ENCODE measurements at places on chromosomes 2 and 18.

DNA sequence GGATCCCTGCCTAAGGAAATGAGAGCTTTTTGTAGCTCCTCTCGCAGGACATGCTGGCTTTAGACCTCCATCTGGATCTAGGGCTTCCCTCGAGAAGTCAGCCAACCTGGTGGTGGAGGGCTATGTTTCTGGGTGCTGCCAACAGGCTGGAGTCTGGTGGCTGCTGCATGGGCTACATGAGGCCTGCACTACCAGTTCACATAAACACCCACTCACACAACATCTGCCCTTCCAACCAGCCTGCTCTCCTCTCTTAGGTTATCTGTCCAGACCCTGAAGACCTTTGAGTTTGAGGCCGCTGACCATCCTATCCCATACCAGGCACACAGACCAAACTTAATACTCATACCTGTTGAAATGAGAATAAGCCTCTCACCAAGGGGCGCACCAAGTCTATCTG is 51.4 kb upstream of the SMAD2 start:
- no peak for DNase-seq

DNA sequence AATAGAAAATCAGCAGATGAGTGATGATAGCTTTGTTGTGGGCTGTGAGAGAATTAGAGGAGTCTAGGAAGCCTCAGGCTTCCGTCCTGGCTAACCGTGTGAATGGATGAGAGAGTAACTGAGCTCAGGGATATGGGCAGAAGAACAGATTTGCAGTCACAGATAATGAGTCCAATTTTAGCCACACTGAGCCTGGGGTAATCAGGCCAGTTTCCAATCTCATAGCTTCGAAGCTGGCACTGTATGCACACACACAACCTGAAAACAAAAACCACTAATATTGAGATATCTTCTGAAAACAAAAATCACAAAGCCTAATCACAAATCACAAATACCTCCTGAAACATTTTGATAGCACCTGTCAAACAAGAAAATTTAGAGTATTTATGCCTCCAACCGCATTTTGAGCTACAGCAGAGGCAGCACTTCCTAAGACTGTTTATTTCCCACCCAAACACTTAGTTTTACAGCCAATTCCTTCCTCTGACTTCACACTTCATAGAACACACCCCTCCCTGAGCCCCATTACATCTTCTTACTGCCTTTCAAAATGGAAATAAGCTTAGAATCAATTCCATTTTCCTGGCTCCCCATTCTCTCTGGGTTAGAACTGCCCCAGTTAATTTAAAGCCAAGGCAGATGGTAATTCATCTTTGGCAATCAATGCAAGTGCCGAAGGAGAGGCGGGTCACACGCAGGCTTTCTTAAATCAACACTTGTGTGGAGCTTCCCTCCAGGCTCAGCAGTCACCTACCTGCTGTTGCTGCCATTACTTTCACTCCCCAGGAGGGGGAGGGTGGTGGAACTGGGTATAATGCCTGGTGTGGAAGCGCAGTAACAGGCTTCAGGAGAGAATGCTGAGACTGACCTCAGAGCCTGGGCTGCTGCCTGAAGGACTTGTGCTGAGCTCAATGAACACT is 18.9 kb downstream of the TTR start:
- no peak for DNase-seq

DNA sequence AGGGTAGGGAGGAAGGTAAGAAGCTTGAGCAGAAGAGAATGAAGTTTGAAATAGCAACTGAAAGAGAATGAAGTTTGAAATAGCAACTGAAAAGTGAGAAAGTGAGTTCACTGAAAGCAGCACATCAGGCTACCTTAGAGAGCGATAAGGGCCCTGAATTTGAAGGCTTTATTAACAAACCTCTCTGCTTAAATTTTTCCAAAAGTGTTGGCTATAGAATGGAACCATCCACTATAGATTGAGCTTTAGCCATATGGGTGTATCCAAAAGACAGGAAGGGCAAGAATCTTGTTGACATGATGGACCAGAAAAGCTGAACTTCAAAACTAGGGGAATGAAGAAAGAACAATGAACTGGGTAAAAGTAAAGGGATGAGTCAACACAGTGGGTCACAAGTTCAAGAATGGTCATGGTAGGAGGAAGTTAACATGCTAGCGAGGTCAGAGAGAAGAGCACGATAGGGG is 122.5 kb downstream of the ASXL3 start:
- DNase-seq: no peak

- peak; percentile 50 for DNase-seq
These were observed 133.4 kb upstream of the ITGA6 start for GRCh38 chr2:172293952-172294351.

DNA sequence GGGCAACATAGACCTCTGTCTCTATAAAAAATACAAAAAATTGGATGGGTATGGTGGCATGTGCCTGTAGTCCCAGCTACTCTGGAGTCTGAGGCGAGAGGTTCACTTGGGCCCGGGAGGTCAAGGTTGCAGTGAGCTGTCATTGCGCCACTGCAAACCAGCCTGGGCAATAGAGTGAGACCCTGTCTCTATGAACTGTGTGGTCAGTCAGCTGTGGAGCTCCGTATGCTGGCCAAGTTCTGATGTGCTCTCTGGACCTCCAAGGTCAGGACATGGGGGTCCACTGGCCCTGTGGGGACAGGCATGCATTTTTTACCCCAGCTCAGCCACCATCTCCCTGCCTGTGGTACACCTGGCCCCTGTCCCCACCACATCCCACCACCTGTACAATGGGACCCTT is 71.6 kb downstream of the TMEM131 start:
- DNase-seq: no peak

GRCh38 chr2:172735582-172736423 is at the start of gene RAPGEF4:
TSS of gene RAPGEF4 (plus strand) at chr2:172735845. CDS start at chr2:172735984, 139 bp downstream.
- DNase-seq: no peak

DNA sequence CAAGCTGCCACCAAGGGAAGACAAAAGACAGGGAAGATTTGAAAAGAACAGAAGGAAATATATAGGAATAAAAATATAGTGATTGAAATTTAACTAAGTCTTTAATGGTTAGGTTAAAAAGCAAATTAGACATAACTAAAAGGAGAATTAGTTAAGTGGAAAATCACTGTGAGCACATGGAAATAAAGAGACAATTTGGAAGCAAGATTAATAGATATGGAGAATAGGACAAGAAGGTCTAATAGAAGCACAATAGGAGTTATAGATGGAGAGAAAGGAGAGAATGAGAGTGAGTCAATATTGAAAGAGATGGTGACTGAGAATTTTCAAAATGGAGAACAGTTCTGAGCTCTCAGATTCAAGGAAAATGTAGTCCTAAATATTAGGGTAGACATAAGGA is 176.9 kb downstream of the ASB1 start:
- no peak for DNase-seq

- DNase-seq: no peak
These were observed 4.6 kb downstream of the MAPRE2 start for GRCh38 chr18:35045806-35046205.

DNA sequence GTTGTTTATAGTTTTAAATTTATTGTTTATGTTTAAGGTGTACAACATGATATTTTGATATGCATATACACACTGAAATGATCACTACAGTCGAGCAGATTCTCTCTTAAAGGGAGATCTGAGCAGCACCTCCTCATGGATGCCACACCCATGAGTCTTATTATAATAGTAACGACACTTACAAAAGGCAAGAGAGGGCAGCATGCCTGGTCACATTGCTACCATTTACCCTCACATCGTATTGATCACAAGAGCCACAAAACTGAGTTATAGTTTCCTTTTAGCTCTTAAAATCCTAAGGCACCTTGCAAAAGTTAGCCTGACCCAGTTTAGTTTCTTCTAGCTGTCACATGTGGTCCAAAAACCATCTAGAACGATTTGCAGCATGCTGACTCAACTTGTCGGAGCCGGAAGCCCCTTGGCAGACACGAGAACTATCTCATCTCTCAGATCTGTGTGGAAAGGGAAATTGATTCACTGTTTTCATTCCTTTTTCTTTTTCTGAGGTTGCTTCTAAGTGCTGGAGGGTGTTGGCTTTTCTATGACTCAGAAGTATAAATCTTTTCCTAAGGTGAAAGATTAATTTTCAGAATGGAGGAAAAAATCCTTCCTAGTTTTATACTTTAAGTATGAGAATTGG is 85.3 kb downstream of the CDC42EP3 start:
- no peak for DNase-seq

Measured in NCI-H748 treated with DMSO at 0.1 percent for 48 hours (cell line).